ENCODE measurements at places on chromosomes 4 and X.

- no peak for DNase-seq
Observed at GRCh38 chr4:102787096-102787881, 26.5 kb upstream of the MANBA start.

DNA sequence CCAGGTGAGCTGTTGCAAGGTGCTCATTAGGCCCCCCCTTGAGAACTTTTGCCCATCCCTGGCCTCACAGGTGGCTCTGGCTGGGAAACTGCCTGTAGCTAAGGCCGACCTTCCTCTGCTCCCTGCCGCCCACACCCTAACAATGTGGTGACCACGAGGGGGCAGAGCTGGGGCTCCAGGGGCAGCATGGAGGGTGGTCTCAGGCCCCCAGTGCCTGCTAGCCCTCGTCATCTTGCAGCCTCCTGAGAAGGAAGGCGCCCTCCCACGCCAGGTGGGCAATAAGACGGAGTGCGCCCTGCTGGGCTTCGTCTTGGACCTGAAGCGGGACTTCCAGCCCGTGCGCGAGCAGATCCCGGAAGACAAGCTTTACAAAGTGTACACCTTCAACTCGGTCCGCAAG lies 32.4 kb downstream of the ATP2B3 start:
- DNase-seq = no peak

- no peak for DNase-seq
Observed at GRCh38 chrX:12329476-12329875, 191.2 kb downstream of the FRMPD4 start.

- no peak for DNase-seq
Observed at GRCh38 chrX:39582091-39582490, 515.7 kb downstream of the BCOR start.

DNA sequence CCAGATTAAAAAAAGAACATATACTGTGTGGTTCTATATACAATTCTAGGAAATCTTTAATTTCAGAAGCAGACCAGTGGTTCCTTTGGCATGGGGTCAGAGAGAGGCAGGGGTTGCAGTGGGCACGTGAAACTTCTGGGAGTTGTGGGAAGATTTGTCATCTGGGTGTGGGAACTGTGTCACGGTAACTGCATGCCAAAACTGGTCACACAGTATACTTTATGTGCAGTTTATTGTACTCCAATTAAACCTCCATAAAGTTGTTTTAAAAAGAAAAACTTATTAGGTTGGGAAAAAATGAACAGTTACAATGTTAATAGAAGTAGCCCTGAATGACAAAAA lies 26.7 kb upstream of the STS start:
- no peak for DNase-seq

DNA sequence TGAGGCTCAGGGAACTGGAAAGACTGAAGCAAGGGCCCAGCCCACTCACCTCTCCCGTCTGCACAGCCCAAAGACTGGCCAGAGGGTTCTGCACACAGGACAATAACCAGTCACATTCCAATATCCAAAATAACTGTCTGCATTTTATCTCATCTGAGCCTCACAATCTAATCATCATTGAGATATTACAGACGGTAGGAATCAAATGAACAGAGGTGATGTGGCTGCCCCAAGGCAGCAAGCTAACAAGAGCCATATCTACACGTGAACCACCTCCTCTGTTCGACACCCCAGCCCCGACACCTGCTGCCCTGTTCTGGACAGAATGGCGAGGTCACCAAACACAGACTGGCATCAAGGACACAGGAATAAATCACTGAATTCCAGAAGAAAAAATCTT lies 60.5 kb downstream of the AFAP1 start:
- DNase-seq = no peak

DNA sequence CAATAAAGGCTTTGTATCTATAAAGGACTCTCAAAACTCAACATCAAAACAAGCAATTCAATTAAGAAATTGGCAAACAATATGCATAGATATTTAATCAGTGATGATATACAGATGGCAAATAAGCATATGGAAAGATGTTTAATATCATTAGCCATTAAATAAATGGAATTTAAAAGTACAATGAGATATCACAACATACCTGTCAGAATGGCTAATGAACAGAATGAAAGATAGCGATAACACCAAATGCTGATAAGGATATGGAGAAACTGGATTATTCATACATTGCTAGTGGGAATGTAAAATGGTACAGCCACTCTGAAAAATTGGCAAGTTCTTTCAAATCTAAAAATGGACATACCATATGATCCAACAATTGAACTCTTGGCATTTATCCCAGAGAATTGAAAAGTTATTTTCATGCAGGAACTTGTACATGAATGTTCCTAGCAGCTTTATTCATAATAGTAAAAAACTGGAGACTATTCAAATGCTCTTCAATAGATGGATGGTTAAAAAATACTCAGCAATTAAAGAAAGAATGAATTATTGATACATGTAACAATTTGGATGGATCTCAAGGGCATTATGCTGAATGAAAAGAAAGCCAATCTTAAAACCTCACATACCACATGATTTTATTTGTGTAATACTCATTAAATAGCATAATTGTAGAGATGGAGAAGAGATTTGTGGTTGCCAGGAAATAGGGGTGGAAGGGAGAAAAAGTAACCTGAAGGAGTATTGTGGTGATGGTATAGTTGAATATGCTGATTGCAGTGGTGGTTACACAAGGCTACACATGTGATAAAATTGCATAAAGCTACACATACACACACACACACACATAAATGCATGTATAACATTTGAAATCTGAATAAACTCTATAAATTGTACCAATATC lies 45.9 kb upstream of the ALG13 start:
- DNase-seq = no peak

- DNase-seq = no peak
Observed at GRCh38 chrX:19514791-19515614, at the start of gene MAP3K15. Gene MAP3K15 (minus strand): TSS chrX:19515508. CDS start chrX:19515261, 247 bp downstream.

DNA sequence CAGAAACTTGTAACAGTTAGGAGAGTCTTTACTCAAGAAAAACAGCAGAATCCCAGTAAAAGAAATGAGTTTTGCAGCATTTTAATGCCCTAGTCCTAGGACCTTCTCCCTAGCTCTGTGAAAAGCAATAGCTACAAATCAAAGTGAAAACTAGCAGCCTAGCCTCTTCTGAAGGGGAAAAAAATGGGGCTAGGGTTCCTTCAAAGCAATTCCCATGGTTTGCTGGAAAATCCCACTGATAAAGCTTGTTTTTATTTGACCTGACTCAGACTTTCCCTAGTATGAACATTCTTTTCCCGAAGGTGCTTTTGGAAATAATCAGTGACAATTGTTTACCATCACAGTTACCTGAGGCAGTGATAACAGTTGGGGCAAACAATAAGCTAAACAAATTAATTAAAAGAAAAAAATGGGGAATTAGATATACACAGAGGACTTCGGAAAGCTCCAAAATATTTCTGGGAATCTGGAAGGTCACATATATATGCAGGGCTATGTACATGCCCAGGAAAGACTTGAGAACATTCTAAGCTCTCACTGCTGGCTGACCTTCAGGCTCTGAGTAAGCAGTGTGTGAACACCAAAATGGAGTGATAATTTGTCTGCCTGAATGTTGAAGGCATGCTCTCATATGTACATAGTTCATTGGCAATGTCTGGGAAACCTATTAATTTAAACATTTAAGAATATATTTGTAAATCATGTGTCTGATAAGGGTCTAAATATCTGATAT lies 285.9 kb downstream of the KCTD8 start:
- no peak for DNase-seq

- no peak for DNase-seq
Observed at GRCh38 chrX:124504111-124504983, 158.0 kb downstream of the SH2D1A start.

DNA sequence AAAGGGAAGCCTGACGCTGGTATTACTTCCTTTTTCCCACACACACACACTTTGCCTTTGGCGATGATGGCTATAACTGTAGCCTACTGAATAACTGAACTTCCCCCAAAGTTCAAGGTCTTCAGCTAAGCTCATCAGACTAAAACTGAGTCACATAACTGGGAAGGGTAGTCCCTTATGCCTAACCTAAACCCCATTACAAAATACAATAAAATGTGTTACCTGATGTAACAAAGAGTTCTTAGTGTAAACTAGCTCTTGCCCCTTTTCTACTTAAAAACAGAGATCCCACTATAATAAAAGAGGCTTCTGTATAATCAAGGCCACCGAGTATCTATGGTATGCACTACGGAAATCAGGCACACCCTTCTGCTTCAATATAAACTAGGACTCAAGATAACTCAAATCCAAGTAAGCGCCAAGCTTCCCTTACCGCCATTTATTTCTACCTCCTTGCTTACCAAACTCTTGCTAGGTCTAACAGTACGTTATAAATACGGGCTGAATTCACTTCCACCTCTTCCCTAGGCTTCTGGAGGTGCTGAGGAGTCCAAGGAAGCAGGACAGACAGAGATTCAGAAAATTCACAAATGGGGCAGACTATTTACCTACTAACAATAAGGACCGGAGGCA lies 2.4 kb downstream of the OTUD4 start:
- no peak for DNase-seq

DNA sequence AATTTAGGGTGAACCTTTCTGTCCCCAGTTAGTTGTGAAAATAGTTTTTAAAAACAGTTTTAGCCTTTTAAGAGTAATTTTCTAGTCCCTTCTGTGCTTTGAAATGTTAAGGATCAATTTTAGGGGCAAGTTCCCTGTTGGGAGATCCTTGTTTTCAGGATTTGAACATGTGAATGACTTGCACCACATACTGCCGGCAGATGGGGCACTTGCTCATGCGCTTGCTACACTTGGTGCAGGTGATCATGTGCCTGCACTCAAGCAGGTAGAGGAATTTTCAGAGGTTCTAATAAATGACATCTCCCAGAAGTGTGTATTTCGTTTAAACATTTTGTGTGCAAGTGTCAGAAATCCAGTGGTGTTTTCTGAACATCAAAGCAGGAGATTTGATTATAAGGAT lies 195.9 kb downstream of the CHM start:
- DNase-seq = no peak

DNA sequence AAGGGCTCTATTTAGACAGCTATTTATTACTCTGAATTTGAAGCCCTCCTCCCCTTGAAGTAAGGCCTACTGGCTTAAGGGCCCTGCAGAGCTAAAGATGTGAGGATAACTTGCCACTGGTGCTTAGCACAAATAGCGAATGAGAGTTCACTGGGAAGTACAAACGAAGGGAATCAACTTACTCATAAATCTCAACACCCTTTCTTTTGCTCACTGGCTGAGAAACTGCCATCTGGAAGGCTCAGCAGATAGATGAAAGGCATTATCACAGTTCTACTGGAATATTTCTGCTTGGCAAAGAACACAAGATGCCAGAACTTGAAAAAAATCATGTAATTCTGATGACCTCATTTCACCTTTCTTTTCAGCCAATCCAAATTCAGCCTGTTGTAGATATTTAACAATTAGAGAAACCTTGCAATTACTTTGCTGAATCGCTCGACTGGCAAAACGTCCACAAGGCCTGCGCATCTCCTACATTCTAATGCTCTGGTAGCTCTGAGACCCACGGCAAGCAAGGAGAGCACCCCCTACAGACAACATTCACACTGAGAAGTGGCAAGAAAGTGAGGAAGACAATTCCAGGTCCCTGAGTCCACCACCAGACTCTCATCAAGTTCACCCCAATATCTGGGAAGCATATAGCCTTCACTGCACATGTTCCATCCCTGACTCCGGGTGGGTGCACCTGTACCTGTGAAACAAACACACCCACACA lies 27.5 kb downstream of the TSPAN5 start:
- no peak for DNase-seq

DNA sequence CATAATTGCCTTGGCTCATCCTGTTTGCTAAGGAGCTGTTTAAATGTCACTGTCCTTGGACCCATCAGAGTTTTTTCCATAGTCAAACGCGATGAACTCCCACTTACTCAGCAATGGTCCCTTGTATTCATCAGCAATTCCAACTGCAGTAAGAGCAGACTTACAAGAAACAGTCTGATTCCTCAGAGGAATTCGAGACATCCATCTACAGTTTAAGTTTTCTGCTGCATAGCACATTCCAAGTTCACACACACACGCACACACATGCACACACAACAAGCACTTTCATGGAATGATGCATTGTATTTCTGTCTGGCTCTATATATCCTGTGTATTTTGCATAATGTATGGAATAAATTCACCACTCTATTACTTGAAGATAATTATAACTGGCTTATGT lies 32.7 kb upstream of the TMEM150C start:
- no peak for DNase-seq

- DNase-seq = no peak
Observed at GRCh38 chrX:71532078-71532752, 689 bp upstream of the OGT start.

DNA sequence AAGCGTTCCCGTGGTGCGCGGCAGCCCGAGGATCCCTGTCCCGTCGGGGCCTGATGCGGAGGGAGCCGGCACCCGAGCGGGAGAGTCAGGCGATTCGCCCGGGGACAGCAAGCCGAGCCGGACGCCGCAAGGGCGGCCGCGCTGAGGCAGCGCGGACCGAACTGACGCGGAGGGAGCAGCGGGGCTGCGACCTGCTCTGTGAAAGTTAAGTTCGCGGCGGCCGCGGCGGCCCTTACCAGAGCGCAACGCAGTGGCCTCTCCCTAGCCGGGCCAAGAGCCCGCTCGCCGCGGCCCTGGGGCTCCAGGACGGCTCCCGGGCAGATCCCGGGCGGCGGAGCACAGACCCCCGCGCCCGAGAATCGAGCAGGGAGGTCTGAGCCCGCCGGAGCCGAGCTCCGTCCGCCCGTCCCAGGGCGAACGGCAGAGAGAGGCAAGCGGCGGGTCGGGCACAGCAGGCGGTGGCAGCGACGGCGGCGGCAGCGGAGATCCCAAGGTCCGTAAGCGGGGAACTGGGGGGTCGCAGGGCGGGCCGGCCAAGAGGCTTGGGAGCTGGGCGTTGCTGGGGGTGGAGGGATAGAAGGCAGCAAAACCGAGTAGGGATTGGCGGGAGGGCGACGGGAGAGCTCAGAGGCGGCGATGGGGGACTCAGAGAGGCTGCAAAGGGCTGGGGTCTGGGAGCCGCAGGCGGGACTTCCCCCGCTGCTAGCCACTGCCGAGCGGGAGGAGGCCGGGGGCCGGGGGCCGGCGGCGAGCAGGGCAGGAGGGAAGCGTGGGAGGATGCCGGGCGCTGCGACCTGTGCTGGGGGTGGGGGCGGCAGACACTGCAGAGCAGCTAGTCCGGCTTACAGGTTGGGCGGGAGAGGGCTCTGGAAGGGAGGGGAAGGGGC lies 1.0 kb downstream of the GPR50 start:
- no peak for DNase-seq

GRCh38 chr4:184312126-184312525 lies 94.5 kb upstream of the ENPP6 start:
- no peak for DNase-seq

DNA sequence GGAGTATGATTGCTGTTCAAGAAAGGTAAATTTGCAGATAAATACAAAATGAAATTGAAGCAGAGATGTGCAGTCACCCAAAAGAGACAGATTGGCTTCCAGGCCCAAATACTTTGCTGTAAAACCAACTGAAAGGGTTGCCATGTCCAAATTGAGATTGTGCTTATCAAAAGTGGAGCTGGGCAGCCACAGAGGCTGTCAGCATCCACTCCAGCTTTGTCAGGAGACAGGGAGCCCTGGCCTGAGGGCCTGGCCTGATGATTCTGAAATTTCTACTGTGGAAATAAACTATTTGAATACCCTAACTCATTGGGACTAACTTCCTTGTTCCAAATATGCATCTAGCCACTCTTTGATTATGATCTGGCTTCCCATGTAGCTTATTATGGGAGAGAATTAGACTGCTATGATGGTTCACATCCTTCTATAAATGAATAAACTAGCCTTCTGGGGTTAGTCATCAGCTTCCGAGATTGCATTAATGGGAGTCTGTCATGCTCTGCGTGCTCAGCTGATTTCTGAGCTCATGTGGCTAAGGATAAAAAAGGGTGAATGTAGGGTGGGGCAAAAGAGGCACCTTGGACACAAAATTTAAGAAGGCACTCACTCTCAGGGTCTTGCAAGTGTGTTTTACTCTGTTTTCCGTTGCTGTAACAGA lies 48.2 kb downstream of the SLC34A2 start:
- no peak for DNase-seq
